ENCODE measurements at places on chromosomes 5 and 9.

GRCh38 chr5:168407211-168407610 is 79.1 kb upstream of the RARS1 start:
- DNase-seq = no peak

GRCh38 chr9:22990349-22990748 is 543.7 kb downstream of the DMRTA1 start:
- DNase-seq = no peak

GRCh38 chr5:149422366-149423048 is 43.4 kb upstream of the IL17B start:
- no peak for DNase-seq

DNA sequence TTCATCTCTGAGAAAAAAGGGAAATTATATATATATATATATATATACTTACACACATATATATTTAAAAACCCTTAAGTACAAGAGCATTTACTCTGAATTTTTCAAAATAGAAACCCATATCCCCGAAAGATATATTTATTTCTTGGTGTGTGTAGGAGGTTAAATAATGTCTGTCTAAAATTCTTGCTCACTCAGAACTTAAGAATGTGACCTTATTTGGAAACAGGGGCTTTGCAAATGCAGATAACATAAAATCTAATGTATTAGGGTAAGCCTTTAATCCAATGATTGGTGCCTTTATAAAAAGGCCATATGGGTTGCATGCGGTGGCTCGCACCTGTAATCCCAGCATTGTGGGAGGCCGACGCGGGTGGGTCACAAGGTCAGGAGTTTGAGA is 517.3 kb upstream of the TLE4 start:
- DNase-seq = no peak

- no peak for DNase-seq
Measured at GRCh38 chr9:137630679-137631078, 11.9 kb downstream of the EHMT1 start.

GRCh38 chr5:6453937-6454560 is 5.4 kb downstream of the UBE2QL1 start:
- DNase-seq = no peak

DNA sequence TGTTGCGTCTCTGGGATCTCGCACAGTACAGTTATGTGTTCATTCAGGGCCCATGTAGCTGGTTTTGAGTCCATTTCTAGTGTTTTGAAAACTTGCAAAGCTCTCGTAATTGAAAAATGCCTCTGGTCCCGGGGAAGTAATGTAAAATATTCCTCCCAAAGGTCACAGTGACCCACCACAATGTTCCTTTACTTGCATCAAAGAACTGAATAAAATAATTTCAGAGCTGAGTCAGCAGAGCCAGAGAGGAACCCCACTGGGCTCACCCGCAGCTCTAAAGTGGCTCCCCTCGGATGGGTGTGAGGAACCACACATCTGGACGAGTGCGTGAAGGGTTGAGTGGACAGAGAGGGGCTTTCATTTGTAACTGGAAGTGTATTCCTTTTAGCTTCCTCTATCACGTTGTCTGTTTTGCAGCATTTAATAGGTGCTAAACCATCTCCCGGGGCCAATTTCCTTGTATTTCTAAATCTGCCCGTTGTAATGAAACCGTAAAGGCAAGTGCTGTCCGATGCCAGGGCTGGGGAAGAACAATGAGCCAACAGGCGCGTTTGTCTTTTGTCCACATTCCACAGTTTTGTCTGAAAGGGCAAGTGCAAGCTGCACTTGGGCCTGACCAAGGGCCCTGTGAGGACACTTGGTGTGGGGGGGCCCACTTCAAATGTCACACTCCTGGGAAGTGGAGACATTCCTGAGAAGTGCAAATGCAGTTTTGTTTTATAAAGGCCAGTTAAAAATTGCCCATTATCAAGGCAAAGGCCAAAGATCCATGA is 29.9 kb downstream of the COL5A1 start:
- no peak for DNase-seq

- no peak for DNase-seq
Measured at GRCh38 chr9:35487081-35487480, 2.8 kb upstream of the RUSC2 start.

DNA sequence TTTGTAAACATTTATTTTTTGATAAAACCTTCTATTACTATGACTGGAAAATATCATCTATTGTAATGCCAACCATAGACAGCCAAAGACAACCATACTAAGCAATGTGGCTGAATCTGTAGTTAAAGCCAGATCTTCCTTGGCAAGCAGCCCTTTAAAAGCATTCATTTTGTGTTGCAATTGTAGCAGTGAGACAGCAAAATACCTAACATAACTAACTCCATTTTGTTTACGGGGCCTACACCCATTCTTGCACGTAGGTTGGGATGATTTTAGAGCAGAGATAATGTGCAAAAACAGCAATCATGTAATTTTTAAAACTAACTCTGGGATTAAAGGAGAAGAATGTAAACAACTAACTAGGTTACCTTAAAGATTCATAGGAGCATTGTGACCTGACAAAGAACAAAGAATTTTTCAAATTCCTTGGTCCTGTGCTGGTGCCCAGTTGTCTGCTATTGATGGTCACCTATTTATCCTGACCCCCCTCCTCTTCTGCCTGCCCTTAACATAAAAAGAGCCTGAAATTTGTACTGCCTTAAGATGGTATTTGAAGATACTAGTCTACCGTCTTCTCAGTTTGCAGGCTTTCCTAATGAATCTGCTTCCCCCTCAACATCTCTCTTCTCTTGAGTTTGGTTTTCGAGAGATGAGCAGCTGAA is 10.6 kb downstream of the IFNA1 start:
- no peak for DNase-seq

DNA sequence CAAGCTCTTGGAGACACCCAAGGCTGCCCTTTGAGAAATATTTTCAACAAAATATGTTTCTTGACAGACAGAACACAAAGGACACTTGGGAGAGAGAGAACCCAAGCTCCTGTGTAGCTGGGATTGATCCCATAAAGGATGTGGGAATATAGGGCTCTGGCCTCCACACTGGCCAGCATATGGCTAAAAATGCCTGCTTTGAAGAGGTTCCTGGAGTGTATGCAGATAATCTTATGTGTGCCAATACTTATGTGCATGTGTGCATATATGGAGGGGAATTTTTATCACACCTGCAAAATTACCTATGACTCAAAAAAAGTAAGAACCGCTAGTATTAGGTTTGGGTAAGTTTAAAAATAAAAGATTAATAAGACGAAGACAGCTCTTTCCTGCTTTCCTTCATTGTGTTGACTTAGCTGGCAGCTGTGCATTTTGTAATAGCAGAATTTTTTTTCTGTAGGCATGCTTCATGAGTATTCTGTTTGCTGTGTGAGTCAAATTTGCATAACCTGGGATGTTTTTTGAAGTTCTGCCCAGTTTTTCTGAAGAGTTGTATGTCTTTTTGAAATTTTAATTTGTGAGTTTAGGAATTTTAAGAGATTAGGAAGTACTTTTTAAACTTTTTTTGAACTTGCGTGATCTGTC is 42.6 kb downstream of the HACD4 start:
- no peak for DNase-seq

- DNase-seq = peak; percentile 23
Measured at GRCh38 chr5:132063090-132063911, 2.8 kb downstream of the IL3 start.

- DNase-seq = no peak
Measured at GRCh38 chr9:121661328-121661727, 9.9 kb downstream of the DAB2IP start.

DNA sequence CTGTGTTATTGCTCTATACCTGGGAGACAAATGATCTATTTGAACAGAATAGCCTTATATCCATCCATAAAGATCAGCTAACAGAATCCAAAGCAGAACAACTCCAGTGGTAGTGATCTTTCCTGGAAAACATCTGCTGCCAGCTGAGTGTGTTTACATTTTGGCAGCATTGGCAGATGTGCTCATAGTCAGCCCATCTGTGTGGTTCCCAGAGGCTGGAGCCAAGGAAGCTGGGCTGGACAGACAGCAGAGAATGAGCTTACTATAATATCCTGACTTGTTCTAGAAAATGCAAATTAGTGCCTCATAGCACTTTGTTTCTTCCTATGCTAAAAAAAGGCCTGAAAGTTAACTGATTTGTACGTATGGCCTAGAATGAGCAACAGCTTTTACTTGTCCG is 99.7 kb downstream of the ST8SIA4 start:
- no peak for DNase-seq

DNA sequence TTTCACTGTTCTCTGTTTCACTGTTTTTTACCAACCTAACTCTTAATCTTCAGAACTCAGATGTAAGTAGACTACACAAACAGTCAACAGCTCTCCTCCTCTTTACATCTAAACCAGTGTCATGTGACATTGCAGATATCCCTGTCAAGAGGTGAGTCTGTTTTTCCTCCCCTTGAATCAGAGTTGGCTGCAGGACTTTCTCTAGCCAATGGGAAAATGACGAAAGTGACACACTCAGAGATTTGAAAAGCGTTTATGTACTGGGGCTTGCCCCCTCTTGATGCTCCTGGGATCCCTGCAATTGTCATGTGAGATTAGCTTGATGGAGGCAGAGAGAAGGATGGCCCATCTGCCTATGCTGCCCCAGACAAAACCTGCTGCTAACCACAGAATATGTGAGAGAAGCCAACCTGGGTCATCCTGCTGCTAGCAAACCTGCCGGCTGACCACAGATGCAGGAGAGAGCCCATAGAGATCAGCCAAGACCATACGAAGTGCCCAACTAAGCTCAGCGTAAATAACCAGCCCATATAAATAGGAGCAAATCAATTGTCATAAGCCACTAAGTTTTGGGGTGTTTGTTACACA is 111.1 kb downstream of the ASTN2 start:
- no peak for DNase-seq

- DNase-seq = no peak
Measured at GRCh38 chr5:109859537-109859936, 169.8 kb downstream of the MAN2A1 start.

DNA sequence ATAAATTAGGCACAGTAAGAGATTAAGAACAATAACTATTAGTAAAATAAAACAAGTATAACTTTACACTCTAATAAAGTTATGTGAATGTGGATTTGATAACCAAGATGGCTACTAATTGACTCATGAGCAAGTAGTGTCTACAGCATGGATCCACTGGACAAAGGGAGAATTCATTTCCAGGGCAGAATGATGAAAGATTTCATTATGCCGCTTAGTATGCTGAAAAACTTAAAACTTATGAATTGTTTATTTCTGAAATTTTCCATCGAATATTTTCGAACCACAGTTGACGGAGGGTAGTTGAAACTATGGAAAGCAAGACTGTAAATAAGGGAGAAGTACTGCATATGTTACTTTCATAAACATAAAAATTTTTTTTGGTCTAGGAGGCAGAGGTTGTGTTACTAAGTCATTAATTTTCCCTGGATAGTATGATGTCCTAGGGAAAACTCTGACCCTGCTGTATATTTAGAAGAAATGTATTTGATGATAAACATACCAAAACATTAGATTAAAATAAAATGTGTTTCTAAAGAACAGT is 24.9 kb upstream of the TARS1 start:
- DNase-seq = no peak
